ENCODE measurements at places on chromosomes 2 and 18.

GRCh38 chr2:148602885-148603561 is 41.5 kb upstream of the EPC2 start:
- no peak for DNase-seq

DNA sequence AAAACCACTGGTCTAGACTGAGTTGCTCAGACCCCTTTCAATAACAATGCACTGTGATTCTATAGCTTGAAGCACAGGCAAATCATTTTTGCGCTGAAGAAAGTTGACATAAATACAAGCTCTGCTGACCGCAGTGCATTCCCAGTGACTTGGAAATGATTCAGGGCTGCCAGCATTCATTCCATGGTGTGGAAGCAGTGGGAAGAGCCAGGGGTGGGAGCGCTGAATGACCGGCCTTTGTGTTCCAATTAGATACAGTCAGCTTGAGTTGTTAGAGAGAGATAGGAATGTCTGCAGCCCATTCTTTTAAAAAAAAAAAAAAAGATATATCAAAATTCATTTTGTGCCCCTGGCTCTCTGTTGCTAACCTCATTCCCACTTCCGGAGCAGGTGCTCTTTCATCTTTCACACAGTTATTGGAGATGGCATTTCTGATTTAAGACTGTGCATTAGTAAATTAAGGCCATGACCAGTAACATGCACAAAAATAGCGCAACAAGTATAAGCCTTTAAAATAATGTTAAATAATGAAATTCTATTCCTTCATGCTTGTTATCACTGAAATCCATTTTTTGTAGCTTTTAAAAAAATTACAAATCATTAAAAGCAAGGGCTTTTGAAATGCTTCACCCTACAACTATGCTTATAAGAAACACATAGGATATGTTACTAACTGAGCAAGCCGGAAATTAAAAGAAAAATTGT is 59.4 kb upstream of the CTLA4 start:
- DNase-seq = no peak

DNA sequence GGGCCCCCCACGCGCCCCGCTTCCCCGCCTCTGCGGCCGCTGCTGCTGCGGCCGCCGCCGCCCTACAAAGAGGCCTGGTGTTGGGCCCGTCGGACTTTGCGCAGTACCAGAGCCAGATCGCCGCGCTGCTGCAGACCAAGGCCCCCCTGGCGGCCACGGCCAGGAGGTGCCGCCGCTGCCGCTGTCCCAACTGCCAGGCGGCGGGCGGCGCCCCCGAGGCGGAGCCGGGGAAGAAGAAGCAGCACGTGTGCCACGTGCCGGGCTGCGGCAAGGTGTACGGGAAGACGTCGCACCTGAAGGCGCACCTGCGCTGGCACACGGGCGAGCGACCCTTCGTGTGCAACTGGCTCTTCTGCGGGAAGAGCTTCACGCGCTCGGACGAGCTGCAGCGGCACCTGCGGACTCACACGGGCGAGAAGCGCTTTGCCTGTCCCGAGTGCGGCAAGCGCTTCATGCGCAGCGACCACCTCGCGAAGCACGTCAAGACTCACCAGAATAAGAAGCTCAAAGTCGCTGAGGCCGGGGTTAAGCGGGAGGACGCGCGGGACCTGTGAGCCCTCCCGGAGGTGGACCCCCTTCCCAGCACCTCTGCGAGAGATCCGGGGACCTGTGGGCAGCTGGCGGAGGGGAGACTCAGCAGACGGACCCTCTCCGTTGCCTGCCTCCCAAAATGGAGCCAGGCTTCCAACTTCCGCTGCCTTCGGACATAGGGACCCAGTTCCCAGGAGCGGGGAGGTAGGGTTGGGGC is 1.9 kb downstream of the SP5 start:
- DNase-seq = peak; percentile 68

DNA sequence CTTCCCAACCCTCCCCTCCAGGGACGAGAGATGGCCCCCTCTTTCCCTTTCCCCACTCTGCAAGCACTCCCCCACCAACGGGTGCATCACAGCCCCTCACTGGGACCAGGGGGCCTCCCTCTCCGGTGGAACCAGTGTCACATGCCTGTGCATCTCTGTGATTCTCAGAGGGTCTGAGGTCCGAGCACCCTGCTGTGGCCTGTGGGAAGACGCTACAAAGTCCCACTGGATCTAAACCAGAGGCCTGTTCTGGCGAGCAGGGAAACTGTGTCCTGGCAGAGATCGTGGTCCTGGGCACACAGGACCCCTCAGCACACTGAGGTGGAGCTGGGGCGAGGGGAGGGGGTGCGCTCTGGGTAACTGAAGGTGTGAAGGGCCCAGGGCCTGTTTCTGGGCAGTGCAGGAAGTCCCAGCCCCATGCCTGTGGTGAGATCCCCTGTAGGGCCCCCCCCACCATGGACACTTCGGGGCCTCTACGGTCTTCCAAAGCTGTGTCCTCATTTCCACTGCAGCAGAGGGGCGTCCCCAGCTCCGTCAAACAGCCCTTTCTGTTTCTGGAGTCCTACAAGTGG is 8.0 kb downstream of the SNORC start:
- no peak for DNase-seq

- no peak for DNase-seq
Measured at GRCh38 chr2:237629188-237629534, 1.8 kb downstream of the LRRFIP1 start.

DNA sequence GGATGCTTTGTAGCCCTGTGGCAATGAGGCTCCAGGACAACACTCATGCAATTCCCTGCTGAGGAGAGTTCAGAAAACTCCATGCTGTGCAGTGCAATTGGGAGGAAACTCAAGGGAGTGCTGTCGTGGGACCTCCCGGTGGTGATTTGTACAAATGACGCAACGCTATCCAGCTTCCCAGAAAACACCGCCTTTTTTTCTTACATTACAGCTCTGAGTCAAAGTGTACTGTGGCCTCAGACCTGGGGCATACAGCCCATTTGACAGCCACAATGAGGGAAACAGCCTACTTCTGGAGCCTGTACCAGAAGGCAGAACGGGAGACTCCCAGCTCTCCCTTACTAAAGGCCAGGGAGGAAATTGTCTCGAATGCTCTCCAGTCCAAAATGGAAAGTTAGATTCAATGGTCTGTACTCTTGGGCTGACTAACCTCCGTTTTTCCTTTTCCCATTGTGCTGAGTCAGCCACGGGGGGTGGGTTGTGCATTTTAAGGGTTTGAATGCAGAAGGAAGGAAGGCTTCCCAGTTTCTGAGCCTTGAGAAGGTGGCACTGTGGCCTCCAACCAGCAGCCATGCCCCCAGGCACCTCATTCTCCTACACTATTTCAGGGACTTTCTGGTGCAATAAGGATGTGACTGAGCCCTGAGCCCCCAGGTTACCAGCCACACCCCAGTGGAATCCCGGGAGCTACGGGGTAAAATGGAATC is 16.4 kb upstream of the CYP1B1 start:
- no peak for DNase-seq

- DNase-seq = no peak
Measured at GRCh38 chr2:23460228-23460627, 75.2 kb downstream of the KLHL29 start.

GRCh38 chr2:186533717-186534116 is 47.7 kb downstream of the ZC3H15 start:
- no peak for DNase-seq

All from T-helper 2 cell (primary cell).